ENCODE measurements at places on chromosomes 12 and 14.

DNA sequence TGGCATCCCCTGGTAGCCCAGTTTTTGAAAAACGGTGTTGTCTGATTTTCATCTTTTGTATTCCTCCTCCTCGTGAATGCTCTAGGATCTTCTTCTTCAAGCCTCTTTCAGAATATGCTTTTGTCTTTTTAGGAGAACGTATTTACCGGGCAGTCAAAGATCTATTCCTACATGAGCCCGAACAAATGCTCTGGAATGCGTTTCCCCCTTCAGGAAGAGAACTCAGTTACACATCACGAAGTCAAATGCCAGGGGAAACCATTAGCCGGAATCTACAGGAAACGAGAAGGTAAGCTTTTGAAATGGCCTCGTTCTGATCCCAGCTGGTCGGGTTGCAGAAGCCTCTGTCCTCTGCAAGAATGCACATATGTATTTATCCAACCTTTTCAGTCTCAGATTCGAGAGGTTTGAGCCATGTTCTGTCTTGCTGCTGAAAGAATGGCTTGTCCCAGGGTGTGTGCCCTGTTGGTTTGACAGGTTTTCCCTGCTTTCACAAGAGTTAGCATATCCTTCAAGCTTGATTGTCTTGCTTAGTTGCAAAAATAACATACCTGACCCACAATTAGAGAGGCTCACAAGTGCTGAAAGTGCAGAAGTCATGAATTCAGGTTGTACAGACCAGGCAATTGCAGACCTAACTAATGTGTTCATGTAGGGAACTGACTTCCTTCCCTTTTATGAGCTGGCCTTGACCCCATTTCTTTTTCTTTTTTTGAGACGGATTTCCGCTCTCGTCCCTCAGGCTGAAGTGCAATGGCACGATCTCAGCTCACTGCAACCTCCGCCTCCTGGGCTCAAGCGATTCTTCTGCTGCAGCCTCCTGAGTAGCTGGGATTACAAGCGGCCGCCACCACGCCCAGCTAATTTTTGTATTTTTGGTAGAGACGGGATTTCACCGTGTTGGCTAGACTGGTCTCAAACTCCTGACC lies 6.8 kb downstream of the KMT5A start:
- no peak for DNase-seq

- no peak for DNase-seq
These were observed 1.1 kb upstream of the MYH7 start for GRCh38 chr14:23436327-23437132.

- no peak for DNase-seq
These were observed 161.0 kb downstream of the CNTN1 start for GRCh38 chr12:40853221-40853620.

DNA sequence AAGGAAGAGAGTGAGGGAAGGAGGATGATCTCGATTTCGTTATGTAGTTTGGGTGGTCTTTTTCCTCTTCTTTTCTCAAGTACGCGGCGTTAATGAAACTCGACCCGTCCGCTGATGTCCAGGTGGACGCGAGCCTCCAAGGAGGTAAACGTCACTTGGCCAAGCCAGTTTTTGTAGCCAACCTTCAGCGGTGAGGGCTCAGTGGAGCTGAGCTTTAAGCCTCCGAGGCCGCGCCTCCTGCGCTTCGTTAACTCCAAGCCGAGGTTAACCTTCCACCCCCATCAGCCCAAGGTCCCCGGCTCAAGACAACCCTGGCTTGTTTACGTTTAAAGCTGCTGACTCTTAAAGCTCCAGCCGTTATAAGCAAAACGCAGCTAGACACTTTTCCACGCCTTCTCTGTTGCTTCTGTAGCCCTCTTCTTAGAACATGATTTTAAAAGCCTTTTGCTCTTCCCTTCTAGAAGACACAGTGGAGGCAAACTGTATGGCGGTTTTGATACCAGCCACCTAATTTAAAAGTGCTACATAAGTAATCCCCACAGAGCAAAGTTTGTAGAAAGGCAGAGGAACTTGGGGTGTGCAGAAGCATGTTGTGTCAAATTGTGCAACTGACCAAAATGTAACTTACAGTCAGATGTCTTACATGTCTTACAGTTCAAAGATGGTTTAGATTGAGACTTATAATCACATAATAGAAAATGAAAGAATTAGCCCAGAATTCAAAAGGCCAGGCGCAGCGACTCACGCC lies 923 bp upstream of the ITPR2 start:
- no peak for DNase-seq

GRCh38 chr12:17778242-17778641 lies 311.8 kb downstream of the RERGL start:
- no peak for DNase-seq

GRCh38 chr14:59086241-59086882 lies 102.1 kb upstream of the DAAM1 start:
- DNase-seq, result no peak

DNA sequence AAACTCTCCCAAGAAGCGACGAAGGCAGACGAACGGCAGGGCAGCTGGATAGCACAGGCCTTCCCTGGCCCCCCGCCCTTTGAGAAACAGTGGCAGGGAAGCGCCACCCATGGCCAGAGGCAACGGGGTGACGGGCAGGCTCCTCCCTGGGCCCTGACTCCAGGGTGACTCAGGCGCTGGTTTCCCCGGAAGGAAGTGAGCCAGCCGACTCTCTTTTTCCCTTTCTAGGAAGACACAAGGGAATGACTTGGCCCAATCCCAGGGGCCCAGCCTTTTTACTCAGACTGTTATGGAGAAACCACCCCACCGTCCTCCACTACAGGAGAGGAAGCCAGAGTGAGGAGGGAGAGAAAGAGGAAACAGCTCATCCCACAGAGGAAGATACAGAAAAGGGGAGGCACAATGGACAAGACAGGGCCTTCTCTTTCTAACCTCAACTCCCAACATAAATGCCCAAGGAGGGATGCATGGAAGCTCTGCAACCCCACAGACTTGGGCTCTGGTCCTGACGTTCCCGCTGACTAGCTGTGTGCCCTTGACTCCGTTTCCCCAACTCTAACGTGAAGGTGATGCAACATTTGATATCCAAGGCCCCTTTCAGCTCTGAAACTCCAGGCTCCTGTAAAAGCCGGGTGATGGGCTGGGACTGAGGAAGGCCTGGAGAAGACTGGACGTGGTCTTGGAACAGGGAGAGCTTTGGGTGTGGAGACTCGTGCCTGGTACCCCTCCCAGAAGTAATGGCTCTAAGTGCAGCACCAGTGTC lies 27.9 kb downstream of the ACTN1 start:
- DNase-seq, result no peak

GRCh38 chr14:53247596-53248370 lies 94.7 kb upstream of the DDHD1 start:
- DNase-seq, result no peak

GRCh38 chr12:21644516-21644915 lies 13.1 kb downstream of the LDHB start:
- no peak for DNase-seq

- DNase-seq, result no peak
These were observed 1.4 kb downstream of the ZFYVE1 start for GRCh38 chr14:73025544-73025943.

DNA sequence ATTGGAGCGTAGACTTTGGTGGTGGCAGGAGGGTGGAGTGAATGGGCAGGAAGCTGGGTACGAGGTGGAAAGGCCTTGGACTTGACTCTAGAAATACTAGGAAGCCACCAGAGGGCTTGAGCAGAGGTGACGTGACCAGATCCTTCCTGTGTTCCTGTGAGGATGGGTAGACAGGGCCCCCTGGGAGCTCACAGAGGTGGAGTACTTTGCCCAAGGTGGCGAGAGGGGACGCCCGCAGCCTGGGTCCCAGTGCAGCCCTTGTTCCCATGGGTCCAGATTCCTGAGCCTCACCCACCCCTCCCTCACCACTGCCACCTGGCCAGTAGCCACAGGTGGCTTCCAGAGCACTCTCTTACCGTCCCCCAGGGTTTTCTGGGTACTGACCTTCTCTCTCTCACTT lies 89.8 kb downstream of the KIF26A start:
- no peak for DNase-seq

GRCh38 chr14:85038526-85039352 lies 491.2 kb upstream of the FLRT2 start:
- DNase-seq, result no peak
